Vagina (tissue), 2 donors: ENCODE measurements at places on chromosomes 6 and 20.

- no peak for DNase-seq
Measured at GRCh38 chr6:168371185-168371584, 51.6 kb upstream of the DACT2 start.

- no peak for DNase-seq
Measured at GRCh38 chr6:112337209-112337638, 9.9 kb upstream of the RFPL4B start.

DNA sequence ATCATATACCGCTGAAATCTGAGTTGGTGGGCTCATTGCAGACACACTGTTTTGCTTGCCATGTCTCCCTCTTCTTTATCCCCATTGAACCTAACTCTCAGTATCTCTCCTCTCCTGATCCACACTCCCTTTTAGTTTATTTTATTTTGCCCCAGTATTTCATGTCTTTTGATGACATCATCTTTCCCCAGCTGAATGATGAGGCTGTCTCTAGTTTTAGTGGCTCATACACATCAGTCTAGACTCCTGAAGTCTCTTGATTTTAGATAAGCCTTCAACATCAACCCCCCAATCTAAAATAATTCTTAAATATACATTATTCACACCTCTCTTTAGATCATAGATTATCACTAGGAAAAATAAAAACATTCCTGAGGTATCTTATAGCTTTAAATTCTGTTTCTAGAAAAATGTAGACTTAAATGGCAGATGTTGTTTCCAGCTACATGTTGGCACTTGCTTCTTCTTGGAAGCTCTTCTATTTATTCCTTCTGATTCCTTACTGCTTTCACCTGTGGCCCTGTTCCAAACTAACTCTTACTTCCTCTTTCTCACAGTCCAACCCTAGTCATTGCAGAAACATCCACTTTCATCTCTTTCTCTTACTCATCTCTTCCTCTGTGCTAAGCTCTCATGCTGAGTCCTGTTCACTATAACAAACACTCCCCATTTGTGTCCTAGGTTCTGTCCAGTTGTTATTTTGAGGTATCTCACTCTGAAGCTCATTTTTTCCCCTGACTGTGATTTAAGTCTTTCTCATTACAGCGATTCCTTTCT lies 191.9 kb upstream of the SLC35B3 start:
- no peak for DNase-seq

GRCh38 chr20:58450254-58450653 lies 61.2 kb downstream of the VAPB start:
- DNase-seq = no peak

DNA sequence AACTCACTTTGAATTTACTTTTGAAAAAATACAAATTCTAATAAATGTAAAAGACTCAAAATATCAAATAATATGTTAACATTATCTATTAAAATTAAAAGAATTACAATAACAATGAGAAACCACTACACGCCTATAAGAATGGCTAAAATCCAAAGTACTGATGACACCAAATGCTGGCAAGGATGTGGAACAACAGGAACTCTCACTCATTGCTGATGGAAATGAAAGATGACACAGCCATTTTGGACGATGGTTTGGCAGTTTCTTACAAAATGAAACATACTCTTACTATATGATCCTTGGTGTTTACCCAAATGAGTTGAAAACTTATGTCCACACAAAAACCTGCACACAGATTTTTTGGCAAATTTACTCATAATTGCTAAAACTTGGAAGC lies 15.6 kb upstream of the STX11 start:
- DNase-seq = no peak

- no peak for DNase-seq
Measured at GRCh38 chr6:32993363-32993973, 15.9 kb downstream of the HLA-DOA start.

GRCh38 chr20:8971669-8972316 lies 97.1 kb upstream of the PLCB4 start:
- no peak for DNase-seq

DNA sequence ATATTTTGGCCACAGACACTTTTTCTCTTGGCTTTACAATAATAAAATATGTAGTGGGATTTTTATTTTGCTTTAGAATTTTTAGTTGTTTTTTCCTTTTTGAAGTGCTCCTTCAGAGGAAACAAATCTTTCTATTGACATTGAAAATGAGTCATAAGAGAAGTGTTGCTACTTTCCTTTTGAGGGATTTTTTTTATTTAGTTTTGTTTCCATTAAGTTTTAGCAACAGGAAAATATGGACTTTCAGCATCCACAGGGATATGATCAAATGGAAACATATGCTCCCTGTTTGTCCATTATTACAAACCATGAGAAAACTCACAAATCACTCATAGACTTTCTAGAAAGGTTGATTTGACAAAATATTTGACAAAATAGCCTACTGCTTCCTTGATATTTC lies 65.3 kb upstream of the BMP2 start:
- no peak for DNase-seq

DNA sequence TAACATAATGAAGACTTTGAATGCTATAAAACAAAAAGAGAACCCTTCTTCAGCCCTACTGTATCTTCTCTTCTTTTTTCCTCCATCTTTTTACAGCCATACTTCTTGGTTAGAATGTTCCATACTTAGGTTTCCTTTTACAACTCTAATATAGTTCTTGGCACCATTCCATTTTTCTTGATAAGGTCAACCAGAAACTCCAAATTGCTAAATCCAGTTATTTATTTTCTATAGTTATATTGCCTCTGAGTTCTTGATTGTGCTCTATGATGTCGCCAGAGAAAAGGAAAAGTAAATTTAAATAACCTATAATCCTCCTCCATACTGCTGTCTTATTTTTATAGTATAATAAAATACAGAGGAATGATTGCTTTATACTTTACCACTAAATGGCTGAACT lies 26.7 kb upstream of the COL10A1 start:
- DNase-seq = no peak

DNA sequence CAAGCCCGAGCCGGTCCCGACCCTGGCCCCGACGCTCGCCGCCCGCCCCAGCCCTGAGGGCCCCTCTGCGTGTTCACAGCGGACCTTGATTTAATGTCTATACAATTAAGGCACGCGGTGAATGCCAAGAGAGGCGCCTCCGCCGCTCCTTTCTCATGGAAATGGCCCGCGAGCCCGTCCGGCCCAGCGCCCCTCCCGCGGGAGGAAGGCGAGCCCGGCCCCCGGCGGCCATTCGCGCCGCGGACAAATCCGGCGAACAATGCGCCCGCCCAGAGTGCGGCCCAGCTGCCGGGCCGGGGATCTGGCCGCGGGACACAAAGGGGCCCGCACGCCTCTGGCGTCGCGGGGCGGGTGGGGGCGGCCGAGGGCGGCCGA lies 37.5 kb downstream of the YTHDF1 start:
- DNase-seq = no peak

DNA sequence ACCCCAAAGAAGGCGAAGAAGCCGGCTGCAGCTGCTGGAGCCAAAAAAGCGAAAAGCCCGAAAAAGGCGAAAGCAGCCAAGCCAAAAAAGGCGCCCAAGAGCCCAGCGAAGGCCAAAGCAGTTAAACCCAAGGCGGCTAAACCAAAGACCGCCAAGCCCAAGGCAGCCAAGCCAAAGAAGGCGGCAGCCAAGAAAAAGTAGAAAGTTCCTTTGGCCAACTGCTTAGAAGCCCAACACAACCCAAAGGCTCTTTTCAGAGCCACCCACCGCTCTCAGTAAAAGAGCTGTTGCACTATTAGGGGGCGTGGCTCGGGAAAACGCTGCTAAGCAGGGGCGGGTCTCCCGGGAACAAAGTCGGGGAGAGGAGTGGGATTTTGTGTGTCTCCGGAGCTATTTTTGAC lies 69.6 kb downstream of the HFE start:
- DNase-seq = no peak

- no peak for DNase-seq
Measured at GRCh38 chr20:40869218-40870147, 159.1 kb upstream of the TOP1 start.

DNA sequence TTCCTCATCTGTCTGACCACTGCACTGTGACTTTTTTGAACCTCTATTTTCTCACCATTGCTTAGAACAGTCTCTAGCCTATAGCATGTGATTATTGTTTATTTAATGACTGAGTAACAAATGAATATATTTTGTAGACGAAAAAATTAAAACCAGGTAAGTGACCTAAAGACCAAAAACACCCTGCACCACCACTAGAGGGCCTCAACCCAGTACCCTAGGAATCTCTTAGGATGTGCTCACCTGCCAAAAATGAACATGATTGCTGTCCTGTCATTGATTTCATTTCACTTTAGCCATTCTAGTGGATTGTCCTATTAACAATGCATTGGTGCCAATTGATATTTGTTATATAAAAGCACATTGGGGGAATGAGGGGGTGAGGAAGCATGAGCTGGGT lies 199.1 kb downstream of the COL9A1 start:
- DNase-seq = no peak

DNA sequence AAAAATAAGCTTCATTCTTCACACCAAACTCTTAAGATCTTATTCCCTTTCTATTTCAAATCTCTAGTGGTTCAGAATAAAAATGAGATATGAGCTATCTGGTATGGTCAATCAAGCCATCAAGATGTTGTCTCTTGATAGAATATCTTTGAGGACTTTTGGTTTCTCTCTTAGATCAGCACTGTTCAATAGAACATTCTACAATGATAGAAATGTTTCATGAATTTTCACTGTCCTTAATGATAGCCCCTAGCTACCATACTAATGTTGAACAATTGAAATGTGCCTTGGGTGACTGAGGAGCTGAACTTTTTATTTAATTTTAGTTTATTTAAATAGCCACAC lies 24.1 kb upstream of the HINT3 start:
- no peak for DNase-seq

DNA sequence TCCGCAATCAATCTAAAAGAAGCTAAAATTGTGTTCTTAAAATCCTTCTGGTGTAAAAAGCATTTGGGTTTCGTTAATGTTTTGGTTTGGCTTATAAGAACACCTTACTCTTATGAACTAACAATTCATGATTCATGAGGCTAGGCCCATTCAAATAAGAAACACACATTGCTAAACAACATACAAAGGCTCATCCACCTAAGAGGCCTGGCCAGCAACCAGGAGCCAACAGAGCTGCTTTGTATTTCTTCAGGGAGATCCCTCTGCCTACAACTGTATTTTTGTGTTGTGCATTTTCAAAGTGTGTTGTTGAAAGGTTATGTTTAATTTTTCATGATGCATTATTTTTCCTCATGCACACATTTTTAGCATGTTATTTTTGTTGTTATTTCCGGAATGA lies 98.6 kb downstream of the PTPRK start:
- no peak for DNase-seq

GRCh38 chr20:48425817-48426612 lies 401.8 kb downstream of the PREX1 start:
- DNase-seq = no peak

- no peak for DNase-seq
Measured at GRCh38 chr6:119110601-119111548, 32.4 kb upstream of the FAM184A start.

- DNase-seq = no peak
Measured at GRCh38 chr6:68637071-68637470, 2.0 kb downstream of the ADGRB3 start.

DNA sequence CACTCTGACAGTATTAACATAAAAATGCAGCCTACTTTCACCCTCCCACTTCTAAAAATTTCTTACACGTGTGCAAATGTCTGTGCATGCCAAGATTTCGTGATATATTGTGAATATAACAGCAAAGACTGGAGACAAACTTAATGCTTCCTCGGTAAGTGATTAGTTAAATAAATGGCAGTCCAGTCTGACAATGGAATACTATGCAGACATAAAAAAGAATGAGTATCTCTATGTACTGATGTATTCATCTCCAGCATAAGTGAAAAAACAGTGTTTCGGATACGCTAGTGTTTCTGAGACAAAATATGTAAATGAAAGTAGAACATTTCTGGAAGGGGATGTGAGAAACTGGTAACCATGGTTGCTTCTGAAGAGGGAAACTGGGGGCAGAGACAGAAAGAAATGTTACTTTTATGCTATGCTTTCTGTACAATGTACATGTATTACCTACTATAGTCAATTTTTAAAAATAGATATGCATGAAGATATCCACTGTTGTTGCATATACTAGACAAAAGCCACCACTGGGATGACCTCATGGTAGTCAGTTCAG lies 7.0 kb downstream of the SLC22A23 start:
- DNase-seq = no peak

DNA sequence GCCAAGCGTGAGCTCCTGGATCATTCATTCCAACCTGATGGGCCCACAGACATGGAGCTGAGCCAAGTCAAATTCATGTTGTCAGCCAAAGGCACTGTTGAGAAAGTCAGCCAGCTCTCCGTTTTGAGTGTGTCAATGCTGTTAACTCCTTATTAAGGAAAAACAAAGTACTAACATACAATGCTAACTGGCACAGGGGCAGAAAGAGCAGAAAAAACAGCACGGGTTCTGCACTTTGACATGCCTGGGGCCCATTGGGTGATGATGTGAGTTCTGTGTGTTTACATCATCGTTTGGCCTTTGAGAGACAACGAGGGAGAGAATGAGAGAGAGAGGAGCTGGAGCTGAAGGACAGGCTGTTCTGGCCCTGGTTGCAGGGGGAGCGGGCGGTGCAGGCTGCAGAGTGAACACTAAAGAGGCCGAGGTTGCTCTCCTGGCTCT lies 85.9 kb downstream of the SMOC2 start:
- DNase-seq = no peak

DNA sequence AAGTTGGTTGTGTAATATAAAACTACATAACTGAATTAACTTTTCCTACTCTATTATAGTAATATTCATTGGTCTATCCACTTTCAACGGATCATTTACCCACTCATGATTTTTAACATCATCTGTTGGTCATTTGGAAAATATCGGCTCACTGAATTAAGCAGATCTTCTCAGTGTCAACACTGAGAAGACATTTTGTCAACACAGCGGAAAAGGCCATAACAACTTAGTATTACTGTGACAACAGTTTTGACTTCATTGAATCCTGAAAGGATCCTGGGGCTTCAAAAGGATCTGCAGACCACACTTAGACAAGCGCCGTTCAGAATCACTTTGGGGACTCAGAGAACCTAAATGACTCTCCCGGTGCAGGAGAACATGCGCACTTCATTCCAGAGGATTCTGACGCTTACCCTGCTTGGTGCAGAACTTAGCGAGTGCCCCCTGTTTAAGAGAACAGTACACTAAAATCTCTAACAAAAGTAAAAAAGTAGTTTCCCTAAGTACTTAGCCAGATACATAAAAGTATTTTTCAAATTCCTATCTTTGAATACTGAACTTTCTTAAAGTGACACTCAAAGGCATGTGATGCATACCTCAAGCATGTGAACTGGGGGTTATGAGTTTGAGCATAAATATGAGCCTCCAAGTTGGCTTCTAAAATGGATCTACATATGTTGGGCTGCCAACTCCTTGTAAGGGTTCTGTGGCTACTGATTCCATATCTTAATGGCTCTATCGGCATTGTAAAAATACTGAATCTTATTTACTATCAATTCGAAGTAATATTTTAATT lies 4.0 kb downstream of the ZBTB2 start:
- no peak for DNase-seq

DNA sequence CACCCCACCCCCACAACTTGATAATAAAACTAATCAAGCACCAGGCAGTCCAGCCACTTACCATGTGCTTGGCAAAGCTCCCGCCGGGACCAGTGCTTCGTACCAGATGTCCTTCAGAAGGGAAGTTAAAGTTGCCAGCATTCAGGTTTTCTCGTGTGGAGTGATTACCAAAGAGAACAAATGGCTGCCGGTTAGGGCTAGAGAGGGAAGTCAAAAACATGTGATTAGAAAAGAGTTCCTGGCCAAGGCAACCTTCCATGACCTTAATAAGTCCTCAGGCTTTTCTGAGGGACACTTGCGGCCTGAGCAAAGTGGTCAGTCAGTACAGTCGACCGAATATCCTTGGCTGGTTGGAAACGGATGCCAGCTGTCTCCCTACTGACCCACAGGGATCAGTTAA lies 67.0 kb downstream of the DNAAF9 start:
- DNase-seq = no peak

GRCh38 chr6:170102582-170103481 lies 188.0 kb downstream of the DLL1 start:
- DNase-seq = peak; percentile 82
